Cerebellar nuclear complex (tissue), 1 donor: ENCODE measurements at places on chromosomes 12 and 14.
A peak's percentile ranks its signal among the peaks of the same experiment; 100 is the strongest.

GRCh38 chr14:22978981-22979671 lies 3.2 kb downstream of the AJUBA start:
- no peak for DNase-seq

DNA sequence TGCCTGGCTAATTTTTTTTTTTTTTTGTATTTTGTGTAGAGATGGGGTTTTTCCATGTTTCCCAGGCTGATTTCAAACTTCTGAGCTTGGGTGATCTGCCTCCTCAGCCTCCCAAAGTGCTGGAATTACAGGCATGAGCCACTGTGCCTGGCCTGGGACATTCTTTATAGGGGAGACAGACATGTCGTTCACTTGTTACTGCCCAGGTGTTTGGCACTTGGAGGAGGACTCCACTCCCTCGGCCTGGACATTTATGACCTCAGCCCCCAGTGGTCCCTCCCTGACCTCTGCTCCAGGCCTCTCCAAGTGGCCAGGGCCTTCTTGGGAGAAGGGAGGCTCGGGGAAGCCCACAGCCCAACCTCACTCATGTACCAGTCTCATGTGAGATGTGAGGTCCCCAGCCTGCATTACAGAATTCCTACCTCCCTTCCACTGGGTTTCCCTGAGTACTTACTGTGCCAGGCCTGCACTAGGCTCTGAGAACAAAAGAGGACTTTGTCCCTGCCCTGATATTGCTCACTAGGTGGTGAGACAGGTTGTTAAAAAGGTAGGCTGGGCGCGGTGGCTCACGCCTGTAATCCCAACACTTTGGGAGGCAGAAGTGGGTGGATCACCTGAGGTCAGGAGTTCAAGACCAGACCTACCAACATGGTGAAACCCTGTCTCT lies 9.7 kb upstream of the POP5 start:
- DNase-seq = no peak

DNA sequence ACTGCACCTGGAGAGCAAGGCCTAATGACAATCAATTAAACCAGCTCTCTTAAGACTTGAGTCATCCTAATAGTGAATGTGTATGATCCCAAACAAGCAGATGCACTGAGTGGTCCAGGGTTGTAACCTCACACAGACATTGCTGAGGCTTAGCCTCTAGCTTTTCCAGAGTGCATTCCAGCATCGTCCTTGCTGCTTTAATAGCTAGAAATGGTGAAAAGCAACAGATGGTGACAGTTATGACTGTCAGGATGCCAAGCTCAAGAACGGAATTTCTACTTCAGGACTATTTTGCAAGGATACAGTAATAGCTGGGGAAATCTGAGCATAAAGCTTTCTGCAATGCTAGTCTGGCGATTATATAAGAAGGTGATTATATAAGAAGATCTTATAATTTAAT lies 34.6 kb downstream of the PTPRR start:
- DNase-seq = peak; percentile 84

GRCh38 chr14:88281447-88281846 lies 41.6 kb downstream of the KCNK10 start:
- no peak for DNase-seq

DNA sequence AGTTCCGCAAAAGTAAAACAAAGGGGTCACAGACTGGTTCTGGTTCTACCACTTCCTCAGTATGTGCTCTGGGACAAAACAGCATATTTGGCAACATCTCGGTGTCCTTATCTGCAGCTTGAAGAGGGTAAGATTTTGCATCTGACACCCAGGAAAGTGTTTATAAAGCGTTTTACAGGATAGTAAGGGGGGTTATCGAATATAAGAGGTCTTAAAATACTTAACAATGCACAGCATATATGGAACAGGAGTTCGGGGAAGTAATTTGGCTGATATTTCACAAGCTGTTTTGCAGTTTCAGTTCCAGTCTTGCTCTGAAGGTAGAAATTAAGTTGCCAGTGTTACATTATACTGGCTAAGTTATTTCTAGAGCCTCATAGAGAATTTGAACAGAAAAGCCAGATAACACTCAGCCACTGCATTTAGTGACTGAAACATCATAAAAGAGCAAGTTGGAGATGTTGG lies 904 bp upstream of the MAP4K5 start:
- DNase-seq = no peak

- DNase-seq = no peak
Measured at GRCh38 chr12:51820526-51821439, 27.7 kb downstream of the FIGNL2 start.

- DNase-seq = no peak
Measured at GRCh38 chr14:44564908-44565307, 57.8 kb upstream of the FSCB start.

GRCh38 chr12:75560167-75560566 lies 48.8 kb upstream of the KRR1 start:
- peak; percentile 26 for DNase-seq
